ENCODE measurements at places on chromosomes 16 and 17. TPM values are rescaled to one million over a fixed set of nuclear protein-coding genes. Genes with fewer than 3 reads are reported as not detected.
A peak's percentile ranks its signal among the peaks of the same experiment; 100 is the strongest.

Gene DLX4
- 0.60 TPM for polyA plus RNA-seq

- no peak for DNase-seq
Observed at GRCh38 chr17:62935523-62935922, 30.5 kb upstream of the TANC2 start.

DNA sequence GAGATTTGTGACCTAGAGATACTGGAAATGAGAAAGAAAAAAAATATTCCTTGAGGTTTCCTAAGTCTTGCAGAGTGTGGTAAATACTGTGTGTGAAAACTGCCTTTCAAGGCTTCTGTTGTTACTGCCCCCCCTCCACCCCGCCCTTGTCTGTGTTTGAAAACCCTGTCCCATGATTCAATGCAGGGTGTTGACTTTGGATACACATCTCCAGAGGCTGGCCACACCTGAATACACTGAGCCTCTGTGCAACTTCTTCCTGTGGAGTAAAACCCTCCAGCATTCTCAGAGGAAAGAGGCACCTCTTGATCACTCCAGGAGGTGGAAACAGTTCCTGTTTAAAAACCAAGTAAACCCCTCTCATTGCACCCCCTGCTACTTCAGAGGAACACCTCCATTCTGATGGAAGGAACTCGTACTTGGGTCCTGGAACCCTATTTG, 123.0 kb upstream of the CACNG5 start:
- DNase-seq = no peak

Gene SCPEP1
- 59.7 TPM for polyA plus RNA-seq

DNA sequence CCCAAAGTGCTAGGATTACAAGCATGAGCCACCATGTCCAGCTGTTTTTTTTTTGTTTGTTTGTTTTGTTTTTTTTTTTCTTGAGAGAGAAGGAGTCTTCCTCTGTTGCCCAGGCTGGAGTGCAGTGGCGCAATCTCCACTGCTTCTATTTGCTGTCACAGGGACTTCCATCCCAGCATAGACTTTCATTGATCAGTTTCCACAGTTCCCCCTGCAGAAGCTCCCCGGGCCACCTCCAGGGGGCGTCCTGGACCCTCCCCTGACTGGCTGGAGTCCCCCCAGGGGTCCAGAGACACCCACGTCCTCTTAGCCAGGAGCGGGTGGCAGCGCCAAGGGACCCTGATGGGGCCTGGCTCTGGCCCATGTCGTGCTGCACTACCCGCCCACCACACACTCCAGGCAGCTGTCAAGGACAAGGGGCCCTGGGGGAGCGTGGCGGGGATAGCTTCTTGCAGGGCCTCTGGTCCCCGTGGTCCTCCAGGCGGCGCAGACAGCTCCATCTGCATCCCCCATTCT, 3.1 kb upstream of the NPW start:
- DNase-seq = no peak

DNA sequence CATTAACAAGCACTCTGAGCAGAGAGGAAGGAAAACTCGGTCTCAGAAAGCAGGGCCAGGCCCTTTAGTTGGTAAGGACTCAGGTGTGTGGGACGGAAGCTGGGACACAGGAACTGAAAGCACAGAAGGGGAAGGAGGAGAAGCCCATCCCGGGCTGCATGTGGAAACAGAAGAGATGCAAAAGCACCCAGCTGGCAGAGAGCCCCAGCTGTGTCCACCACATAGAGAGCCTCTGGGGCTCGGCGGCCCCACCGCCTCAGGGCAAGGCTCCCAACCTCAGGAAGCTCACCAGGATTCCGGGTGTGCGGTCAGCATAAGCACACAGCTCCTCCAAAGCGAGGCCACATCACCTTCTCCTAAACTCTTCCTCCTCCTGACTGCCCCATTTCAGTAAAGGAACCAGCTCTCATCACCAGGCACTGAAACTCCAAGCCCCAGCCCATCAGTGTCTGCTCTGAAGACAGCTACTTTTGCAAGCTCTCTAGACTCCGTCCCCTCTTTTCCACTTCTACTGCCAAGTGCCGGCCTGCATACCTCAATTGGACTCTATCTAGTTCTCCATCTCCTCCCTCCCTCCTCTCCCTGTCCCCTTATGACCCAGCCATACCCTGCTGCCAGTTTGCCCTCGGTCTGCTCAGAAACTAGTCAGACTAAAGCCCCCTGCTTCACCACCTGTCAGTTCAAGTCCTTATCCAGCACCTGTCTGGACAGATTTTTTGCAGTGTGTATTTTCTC, 6.0 kb downstream of the ST3GAL2 start:
- DNase-seq = no peak

Gene ANKS4B
- 0.14 TPM for polyA plus RNA-seq

DNA sequence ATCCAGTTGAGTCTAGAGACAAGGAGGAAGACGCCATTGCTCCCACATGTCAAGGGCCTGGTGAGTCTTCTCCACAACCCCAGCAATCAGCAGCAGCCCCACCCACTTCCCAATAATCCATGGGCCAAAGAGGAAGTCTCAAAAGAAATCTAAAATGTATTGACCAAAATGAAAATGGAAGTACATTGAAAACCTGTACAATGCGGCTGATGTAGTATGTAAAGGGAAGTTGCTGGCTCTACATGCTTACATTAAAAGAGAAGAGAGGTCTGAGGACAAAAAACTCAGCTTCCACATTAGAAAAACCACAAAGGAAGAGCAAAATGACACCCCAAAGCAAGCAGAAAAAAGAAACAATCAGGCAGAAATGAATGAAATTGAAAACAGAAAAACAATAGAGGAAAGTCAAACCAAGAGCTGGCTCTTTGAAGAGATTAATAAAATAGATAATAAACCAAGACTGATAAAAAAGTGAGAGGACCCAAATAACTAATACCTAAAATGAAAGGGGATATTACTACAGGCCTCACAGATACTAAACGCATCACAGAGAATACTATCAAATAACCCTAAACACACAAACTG, 100.6 kb upstream of the METRNL start:
- no peak for DNase-seq

DNA sequence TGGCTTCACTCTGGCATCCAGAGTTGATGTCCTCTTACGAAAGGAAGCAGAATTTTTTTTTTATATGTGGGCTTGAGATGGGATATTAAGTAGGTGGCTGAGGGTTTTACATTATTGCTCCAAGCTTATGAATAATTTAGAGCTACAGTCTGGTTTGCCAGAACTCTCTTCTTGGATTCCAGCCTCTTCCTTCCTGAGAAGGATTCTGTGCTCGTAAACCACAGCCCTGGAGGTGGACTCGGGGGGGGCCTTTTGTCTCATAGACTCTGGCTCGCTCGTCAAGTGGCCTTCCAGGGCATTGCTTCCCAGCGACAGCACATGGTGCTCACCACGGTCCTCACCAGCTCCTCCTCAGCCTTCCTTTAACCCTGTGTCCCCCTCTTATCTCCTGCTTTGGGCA, 43.2 kb downstream of the TMEM11 start:
- no peak for DNase-seq

- DNase-seq = no peak
Observed at GRCh38 chr17:2967515-2967914, 95.9 kb downstream of the OR1D5 start.

- no peak for DNase-seq
Observed at GRCh38 chr17:65225061-65225460, 87.9 kb downstream of the RGS9 start.

DNA sequence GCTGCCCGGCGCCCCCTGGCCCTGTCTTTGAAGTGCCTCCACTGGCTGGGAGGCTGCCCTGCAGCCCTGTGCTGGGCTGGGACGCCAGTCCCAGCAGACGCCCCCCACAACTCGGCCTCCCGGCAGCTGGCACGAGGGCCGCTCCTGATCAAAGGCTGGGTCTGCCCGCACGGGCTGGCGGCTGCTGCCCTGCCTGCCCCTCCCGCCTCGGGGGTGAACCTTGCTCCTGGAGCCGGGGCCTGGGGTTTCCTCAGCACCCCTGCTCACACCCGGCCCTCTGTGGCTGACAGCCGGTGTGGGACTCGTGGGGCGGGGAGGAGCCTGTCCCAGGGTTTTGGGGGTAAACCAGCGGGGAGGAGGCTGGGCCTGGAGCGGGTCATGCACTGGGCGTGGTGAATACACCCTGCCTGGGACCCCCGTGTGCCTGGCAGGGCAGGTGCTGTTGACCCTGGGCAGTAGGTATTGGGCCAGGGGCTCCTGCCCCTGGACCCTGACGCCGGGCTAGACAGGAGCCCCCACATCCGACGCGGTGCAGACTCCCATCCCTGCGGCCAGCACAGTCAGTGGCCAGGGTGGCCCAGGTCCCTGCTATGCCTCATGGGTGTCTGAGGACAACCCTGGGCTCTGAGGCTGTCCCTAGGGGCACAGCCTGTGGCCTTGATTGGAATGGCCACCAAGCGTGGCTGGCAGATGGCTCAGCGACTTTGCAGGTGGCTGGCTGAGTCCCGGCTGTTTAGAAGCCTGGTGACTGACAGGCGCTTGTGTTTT, 21.7 kb downstream of the CENPX start:
- DNase-seq = no peak

- DNase-seq = no peak
Observed at GRCh38 chr16:15542261-15542660, 100.7 kb downstream of the MARF1 start.

GRCh38 chr16:88940862-88941817, 35.9 kb downstream of the CBFA2T3 start:
- no peak for DNase-seq

- DNase-seq = no peak
Observed at GRCh38 chr16:51119973-51120729, 30.9 kb downstream of the SALL1 start.

DNA sequence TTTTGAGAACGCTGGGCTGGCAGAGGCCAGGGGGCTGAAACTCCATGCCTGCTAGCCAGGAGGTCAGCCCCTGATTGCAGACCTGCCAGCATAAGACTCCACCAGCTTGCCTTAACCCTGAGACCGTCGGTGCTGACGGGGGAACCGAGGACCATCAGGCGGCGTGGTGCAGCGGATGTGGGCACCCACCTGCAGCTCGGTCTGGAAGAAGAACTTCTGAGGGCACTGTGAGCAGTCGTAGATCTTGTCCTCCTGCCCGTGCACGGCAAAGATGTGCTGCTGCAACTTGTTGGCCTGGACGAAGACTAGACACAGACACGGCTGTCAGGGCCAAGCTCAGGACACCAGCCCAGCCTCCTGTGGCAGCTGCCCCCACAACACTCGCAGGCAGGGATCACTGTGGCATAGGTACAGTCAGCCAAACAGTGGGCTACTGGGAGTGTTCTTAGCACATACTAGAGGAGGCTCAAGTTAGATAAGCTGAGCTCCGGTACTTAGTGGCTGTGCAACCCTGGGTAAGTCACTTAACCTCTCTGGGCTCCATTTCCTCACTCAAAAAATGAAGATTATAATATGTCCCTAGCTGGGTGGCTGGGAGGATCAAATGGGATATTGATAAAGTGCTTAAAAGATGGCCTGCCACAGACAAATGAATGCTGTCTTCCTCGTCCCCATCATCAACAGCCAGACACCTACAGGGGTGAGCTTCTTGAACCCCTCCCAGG, 150.0 kb downstream of the C16orf78 start:
- DNase-seq = no peak

DNA sequence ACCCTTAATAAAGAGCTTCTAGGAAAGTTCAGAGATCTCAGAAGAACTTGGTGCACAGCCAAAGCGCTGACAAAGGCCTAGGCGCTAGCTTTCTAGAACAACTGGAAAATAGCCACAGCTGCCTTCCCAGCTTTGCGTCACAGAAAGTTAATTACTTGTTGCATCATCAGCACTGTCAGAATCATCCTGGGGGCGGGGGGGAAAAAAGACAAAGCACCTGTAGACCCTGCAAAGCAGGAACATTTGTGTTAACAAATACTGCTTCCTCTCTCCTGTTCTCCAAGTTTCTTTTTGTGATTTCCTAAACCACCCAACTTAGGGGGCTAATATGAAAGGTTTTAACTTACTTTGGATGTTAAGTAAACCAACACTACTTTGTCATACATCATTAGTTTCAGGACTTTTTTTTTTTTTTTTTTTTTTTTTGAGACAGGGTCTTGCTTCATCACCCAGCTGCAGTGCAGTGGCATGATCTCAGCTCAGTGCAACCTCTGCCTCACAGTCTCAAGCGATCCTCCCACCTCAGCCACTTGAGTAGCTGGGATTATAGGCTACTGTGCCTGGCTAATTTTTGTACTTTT, 4.8 kb upstream of the AARSD1 start:
- no peak for DNase-seq

- no peak for DNase-seq
Observed at GRCh38 chr16:26665166-26665939, 401.4 kb upstream of the C16orf82 start.

GRCh38 chr16:31177136-31177535, 2.8 kb upstream of the FUS start:
- DNase-seq = no peak

- no peak for DNase-seq
Observed at GRCh38 chr17:77459018-77459755, 318.4 kb downstream of the SEC14L1 start.

GRCh38 chr16:2282866-2283555, 15.1 kb upstream of the RNPS1 start:
- no peak for DNase-seq

GRCh38 chr17:30600830-30601494, 123.8 kb downstream of the GOSR1 start:
- DNase-seq = peak; percentile 22

DNA sequence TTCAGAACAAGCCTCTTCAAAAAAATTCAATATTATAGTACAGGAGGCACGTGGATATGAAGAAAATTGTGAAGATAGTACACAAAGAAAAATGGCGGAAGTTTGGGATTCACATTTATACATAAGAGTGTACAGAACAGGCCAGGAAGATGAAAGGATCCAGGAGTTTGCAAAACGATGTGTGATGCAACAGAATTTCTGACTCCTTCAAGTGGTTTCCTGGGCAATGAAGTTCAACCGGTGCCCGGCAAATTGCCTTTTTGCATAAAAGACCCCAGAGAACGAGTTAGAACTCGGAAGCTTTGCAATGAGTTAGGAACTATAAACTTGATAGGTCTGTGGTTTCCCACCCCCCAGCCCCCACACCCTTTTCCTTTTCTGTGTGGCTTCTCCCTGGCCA, 189.1 kb downstream of the SALL1 start:
- no peak for DNase-seq

Gene MYCBPAP
- 3.4 TPM for polyA plus RNA-seq

Gene CD300LB
- polyA plus RNA-seq = 0.27 TPM

Gene POLR3E
- 51.7 TPM for polyA plus RNA-seq

Gene CD300H
- not detected for polyA plus RNA-seq

DNA sequence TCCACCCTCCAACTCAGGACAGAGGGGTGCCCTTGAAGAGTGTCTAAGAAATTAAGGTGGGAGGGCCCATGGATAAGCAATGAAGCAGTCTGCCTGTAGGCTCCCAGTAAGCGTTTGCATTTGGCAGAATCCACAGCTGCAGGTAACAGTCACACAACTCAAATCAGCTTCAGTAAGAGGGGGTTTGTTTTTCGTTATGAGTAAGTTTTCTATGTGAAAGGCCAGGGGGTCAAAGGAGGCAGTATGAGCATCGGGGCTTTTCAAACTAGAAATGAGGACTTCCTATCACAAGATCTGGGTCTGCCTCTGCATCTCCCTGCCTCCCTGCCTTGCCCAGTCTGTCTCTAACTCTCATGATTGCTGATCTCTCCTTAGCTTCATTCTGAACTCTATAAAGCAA, 128.1 kb upstream of the CCL2 start:
- no peak for DNase-seq

Gene KRT40
- 0.07 TPM for polyA plus RNA-seq

All from left renal pelvis (tissue), 4 donors.